GM18507 (cell line): ENCODE measurements at places on chromosomes 5 and 9.

DNA sequence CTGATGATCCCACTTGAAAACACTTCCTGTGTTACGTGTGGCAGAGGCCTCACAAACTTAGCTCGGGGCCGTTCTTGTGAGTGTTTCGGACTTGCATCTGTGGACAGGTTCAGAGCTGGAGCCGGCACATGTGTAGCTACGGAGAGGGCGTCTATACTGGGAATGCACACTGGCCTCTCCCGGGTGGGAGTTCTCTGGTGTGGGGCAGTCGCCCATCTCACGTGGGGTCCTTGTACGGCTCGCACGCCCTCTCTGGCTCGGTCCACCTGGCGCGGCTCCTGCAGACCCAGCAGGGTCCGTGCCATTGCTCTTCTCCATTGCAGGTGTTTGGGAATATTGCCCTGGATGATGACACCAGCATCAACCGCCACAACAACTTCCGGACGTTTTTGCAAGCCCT, 197.9 kb downstream of the CACNA1B start:
- no peak for DNase-seq

GRCh38 chr9:94949370-94949769, 222.9 kb downstream of the AOPEP start:
- no peak for DNase-seq

DNA sequence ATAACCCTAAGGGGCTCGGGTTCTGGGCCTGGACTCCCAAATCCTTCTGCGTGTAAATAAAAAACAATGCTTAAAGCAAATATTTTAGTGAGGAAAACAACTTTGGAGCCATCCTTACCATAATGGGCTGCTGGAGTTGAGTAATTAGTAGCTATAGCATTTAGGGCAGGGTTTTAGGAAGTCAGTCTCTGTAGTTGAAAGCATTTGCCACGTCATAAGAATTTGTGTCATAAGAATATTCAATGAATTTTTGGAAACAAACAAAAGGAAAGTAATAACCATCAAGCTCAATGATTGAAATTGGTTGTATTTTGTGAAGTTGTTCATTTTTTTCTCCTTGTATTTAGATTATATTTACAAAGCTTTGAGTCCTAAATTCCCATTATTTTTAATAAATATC, 114.8 kb upstream of the ELL2 start:
- no peak for DNase-seq

DNA sequence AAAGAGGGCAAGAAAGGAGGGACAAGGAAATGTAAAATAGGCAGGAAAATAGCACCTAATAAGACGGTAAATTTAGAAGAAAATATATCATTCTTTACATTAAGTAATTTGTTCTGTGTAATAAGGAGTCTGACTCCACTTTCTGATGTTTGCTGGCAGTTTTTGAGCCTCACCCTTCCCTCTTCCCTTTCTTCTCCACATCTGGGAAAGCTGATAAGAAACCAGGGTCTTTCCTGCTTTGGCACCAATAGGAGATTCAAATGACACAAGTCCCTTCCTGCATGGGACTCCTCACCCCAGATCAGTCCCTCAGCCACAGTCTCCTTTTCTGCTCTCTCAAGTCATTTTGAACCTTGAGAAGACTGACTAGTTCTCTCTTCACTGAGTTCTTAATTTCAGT, 31.2 kb upstream of the LECT2 start:
- DNase-seq, result no peak

DNA sequence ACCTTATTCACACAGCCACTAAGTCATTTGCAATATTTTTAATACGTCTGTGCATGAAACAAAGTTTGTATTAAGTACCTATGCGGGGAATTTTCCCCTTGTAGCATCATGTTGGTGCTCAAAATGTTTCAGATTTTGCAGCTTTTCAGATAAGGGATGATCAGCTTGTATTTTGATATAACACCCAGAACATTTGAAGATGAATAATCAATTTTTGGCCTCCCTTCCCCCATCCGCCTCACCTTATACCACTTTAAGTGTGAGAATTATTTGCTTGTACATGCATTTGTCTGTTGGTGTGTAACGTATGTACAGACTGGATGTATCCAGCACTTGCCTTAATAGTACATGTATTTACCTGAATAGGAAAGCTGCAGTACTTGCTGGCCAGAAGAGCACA, 1.7 kb downstream of the JAK2 start:
- DNase-seq, result no peak

GRCh38 chr5:92678640-92679039, 902.4 kb downstream of the NR2F1-AS1 start:
- DNase-seq, result no peak

DNA sequence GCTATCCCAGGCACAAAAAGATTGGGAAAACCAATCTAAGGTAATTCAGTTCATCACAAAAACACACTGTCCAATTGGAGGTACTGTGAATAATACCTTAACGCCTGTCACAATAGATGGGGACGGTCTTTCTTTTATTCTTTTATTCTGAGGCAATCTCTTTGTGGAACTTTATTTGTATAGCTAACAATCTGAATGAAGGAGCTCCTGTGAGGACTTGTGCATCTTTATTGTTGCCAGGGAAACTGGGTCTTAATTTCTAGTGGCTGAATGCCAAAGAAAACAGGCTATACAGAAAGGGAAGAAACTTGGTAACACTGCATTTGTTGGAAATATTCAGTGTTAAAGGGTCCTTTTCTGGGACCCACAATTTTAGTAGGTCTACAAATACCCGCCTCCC, 546.9 kb upstream of the C9orf72 start:
- no peak for DNase-seq

DNA sequence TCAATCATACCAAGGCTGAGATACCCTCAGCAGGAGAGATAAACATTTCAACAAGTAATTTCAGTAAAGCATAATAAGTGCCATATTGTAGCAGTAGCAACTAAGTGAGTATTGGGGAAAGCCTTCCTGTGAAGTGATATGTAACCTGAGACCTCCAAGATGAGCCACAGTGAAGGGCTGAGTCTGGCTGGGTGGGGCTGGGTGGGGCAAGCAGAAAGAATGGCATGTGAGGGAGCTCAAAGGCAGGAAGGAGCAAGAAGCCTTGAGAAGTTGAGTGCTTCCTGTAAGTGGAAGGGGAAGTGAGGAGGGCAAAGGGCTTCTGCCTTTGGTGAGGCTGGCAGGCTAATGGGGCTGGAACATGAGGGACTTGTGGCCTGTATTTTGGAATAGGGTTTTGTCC, 19.7 kb upstream of the ASTN2 start:
- DNase-seq, result no peak

DNA sequence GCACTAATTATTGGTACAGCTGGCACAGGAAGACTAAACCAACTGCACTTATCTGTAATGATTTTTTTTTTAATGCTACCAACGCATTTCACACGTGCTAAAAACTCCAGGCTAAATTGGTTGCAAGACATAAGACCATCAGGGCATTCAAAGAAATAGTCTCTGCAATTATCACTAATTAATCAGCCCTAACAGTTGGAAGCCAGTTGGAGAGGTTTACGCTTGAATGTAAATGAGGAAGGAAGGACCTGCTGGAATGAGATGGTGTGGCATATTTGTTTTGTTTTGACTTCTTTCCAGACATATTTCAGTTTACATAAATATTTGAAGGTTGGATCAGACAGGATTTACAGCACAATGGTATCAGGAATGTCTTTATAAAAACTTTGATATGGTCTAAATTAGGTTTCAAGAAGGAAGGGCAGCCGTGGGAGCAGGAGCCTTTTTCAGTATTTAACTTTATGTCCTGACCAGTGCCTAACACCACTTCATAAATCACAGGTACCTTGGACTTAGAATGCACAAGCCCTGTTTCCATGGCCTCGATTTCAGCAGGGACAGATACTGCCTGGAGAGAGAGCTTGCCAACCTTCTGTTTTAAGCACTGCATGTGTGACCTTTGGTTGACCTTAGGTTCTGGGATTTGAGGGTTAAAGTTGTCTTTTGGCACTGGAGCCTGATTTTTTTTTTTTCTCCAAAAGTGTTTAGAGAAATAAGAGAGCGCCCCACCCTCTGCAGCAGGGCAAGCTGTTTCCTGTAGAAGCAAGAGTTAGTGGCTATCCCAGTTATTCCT, 199.8 kb upstream of the MAP3K1 start:
- DNase-seq, result no peak

GRCh38 chr5:170171811-170172210, 61.0 kb upstream of the C5orf58 start:
- no peak for DNase-seq

- no peak for DNase-seq
Observed at GRCh38 chr5:6178846-6179532, 199.4 kb downstream of the MED10 start.

GRCh38 chr9:89890326-89890980, 285.6 kb downstream of the GADD45G start:
- DNase-seq, result no peak

- no peak for DNase-seq
Observed at GRCh38 chr5:143923634-143924266, 111.8 kb downstream of the HMHB1 start.

- no peak for DNase-seq
Observed at GRCh38 chr5:72126796-72127195, 19.5 kb downstream of the MAP1B start.

- no peak for DNase-seq
Observed at GRCh38 chr5:10460252-10460906, 18.7 kb downstream of the ROPN1L start.

DNA sequence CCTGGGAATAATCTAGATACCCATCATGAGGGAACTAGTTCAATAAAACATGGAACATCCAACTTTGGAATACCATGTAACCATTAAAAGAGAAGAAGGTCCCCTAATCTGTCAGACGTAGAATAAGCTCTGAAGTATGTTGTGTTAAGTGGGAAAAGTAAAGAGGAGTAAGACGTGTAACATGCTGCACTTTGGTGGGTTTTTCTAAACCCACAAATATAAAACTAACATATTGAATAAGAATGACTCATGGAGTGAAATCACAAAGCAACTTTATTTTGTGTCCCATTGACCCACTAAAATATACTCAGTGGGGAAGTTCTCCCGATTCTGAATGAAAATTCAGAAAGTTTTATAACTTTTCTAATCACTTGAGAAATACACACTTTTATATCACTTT, 67.9 kb upstream of the PIK3R1 start:
- no peak for DNase-seq

GRCh38 chr5:33891788-33892619, at the start of gene ADAMTS12:
Gene ADAMTS12 (minus strand): TSS chr5:33891990. CDS start chr5:33891856, 134 bp downstream.
- DNase-seq, result no peak

- DNase-seq, result no peak
Observed at GRCh38 chr9:17906176-17906840, 327.4 kb downstream of the SH3GL2 start.

- no peak for DNase-seq
Observed at GRCh38 chr9:89595646-89596045, 9.2 kb upstream of the GADD45G start.

DNA sequence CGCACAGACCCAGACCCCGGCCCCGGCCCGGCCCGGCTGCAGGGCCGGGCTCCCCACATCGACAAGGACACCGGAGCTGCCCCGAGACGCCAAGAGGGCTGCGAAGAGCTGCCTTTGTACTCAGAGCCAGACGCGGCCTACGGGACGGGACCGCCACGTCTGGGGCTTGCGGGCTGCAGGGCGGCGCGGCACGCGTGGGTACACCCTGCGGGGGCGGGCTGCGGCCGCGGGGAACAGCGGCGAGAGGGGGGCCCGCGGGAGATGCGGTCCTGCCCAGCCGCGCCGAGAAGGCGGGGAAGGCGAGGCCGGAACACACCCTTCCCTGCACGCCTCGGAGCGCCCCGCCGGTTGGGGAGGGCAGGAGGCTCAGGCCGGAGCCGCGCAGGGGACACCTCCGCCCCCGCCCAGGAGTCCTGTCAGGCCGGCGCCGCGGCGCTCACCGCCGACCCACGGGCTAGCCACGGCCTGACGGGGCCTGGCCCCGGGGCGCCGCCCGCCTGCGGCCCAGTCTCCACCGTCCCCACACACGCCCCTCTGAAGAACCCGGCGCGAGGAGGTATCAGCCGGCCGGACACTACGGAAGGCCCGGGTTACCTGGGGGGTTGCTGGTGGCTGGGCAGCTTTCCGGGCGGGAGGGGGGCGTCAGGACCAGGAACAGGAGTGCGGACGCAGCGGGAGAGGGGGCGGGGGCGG, 478 bp downstream of the RAB14 start:
- DNase-seq, result no peak

DNA sequence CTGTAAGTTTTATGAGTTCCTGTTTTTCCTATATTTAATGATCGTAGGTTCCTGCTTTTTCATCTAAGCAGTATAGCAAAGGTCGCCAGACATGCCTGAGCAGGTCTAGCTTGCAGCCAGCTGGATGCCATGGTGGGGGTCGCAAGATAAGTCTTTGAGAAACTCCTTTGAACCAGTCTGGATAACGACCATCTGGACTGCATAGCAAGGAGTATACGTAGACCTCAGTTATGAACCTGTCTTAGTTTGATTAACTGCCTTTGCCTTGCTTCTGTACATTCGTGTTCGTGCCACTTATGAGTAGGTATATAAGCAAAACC, 8.4 kb upstream of the SPATA31E1 start:
- no peak for DNase-seq

- no peak for DNase-seq
Observed at GRCh38 chr9:7104625-7105024, 346.9 kb downstream of the KDM4C start.

DNA sequence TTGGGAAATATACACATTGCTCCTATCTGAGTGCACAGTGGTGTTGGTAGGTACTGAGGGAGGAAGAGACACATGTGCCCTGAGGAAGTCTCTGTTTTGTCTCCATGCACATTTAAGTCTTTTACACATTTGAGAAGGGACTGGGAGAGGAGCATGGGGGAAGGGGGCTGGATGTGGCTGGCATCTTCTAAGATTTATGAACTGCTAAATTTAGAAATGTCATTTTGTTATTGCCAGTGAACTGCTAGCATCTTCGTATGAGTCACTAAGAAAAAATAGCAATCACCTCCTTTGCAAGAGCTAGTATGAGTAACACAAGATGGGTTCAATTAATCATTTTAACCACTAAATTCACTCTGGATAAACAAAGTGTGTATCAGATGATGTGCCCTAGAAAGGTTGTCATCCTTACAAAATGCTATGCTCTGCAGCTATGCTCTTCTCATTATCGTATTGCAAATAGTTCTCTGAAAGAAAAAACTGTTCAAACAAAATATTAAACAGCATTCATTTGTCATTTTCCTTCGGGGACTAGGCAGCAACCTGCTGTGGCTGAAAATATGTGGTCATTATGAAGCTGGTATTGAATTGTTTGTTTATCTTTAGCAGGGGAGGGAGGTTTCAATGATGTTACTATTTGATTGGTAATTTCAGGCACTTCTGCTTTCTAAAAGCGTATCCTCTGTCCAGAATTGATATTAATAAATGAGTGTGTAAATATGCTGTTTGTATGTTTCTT, 236.5 kb downstream of the DMRTA1 start:
- DNase-seq, result no peak
